T-helper 1 cell (primary cell): ENCODE measurements at places on chromosomes 3 and 15.

DNA sequence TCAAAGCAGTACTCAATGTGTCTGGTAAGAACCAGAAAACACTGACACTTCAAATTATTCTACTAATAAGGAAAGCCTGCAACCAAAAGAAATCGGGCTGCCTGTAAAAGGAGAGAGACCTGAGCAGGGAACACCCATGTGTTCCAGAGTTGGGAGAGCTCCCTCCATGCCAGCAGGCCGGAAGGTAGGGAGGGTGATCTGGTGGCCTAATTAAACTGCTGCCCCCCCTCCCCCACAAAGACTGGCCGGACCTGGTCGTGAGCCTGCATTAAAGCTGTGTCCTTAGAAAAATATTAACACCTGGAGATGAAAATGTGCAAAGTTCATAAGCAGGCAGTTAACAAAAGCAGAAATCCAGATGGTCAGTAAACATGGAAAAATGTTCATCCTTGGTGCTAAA lies 170.6 kb upstream of the BHLHE40 start:
- DNase-seq, result no peak

- DNase-seq, result no peak
Measured at GRCh38 chr15:55990998-55991397, 2.4 kb downstream of the NEDD4 start.

DNA sequence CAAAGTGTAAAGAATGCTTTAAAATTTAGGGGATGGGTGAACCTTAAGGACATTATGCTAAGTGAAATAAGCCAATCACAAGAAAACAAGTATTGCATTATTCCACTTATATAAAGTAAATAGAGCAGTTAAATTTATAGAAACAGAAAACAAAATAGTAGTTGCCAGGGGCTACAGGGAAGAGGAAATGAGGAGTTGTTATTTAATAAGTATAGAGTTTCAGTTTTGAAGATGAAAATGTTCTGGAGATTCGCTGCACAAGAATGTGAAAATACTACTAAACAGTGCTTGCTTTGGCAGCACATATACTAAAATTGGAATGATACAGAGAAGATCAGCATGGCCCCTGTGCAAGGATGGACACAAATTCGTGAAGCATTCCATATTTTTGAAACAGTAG lies 32.0 kb downstream of the DNAH12 start:
- no peak for DNase-seq

DNA sequence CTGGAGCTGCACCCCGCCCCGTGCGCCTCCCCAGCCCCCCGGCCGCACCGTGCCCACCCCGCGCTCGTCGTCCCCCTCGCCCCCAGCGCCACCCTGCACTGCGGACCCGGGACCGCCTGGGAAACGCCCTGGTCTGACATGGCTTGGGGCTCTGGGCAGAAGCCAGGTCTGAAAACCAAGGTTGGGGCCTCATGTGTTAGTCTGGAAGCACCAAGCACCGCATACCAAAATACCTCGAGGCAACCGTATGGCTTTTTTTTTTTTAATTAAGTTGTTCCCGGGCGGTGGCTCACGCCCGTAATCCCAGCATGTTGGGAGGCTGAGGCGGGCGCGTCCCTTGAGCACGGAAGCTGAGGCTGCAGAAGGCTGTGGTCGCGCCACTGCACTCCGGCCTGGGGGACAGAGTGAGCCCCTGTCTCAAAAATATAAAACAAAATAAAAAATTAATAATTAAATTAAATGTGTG lies 91.5 kb upstream of the CHD2 start:
- DNase-seq, result no peak
